ENCODE measurements at places on chromosomes 2 and 18. TPM values are rescaled to one million over a fixed set of nuclear protein-coding genes. Genes with fewer than 3 reads are reported as not detected.

Gene DSG4
- not detected for total RNA-seq

Gene UGT1A8
- total RNA-seq = 0.10 TPM

Gene MC5R
- total RNA-seq = 0.06 TPM

Gene SP140L
- 3.1 TPM for total RNA-seq

Gene LYPD6
- total RNA-seq = 0.07 TPM

Gene CSRNP3
- not detected for total RNA-seq

Gene LRRC30
- not detected for total RNA-seq

Gene CYP27A1
- 0.13 TPM for total RNA-seq

Gene SH3BP4
- total RNA-seq = 38.9 TPM

Gene CTAGE1
- total RNA-seq = not detected

Gene HRH4
- not detected for total RNA-seq

Gene HNMT
- 1.1 TPM for total RNA-seq

Gene GNLY
- not detected for total RNA-seq

Gene CNTNAP5
- not detected for total RNA-seq

Gene KCNG2
- total RNA-seq = not detected
